ENCODE measurements at places on chromosomes 7 and 10.

GRCh38 chr10:129023082-129023481, 444.0 kb upstream of the MGMT start:
- DNase-seq, result peak; percentile 75

DNA sequence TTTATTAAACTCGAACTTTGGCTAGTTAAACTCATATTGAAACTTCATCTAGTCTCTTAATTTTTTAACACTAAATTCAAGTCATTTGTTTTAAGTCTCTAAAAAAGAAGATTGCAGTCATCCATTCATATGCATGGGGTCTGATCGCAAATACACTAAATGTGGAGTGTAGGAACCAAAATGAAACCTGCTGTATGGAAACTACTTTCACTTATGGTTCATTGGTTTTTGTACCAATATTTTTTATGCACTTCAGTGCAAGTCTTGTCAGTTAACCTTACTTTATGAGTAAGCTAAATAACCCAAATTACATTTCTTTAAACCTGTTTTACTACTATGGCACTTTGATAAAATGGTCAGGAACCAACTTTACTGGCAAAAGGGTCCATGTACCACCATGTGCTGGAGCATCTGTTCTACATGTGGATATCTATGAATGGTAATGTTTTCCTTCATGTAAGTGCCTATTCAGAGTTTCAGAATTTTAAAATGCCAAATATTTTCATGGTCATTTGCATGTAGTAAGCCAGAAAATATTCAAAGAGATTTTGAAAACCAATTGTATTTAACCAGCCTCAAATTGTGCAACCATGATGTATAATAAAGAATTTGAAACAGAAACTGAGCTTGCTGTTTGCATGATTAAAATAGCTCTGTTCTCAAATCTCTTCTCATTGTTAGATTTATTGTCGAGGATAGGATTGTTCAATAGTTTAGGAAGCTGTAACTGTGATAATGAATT, 7.6 kb upstream of the SUPV3L1 start:
- DNase-seq, result no peak

GRCh38 chr7:50304129-50304910, at the start of gene IKZF1:
IKZF1 (plus strand) TSS chr7:50304716; CDS start chr7:50319062, 14,346 bp downstream.
- DNase-seq, result peak; percentile 57

GRCh38 chr10:88114368-88114767, 250.9 kb downstream of the PTEN start:
- peak; percentile 64 for DNase-seq

DNA sequence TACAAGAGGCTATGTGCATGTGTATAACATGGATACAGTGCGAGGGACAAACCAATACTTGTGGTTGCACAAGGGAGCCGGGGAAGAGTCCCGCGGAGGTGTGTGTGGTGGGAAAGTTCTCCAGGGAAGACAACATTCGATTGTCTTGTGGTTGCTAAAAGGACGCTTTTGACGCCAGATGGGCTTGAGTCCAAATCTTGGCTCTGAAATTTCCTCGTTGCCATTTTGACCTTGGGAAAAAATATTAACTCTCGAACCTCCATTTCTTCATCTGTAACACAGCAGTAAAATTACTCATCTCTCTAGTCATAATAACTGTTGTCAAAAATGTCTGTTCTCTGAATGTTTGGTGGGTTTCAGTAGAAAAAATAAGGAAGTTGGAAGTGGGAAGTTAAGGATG, 16.5 kb downstream of the PLXDC2 start:
- DNase-seq, result no peak

DNA sequence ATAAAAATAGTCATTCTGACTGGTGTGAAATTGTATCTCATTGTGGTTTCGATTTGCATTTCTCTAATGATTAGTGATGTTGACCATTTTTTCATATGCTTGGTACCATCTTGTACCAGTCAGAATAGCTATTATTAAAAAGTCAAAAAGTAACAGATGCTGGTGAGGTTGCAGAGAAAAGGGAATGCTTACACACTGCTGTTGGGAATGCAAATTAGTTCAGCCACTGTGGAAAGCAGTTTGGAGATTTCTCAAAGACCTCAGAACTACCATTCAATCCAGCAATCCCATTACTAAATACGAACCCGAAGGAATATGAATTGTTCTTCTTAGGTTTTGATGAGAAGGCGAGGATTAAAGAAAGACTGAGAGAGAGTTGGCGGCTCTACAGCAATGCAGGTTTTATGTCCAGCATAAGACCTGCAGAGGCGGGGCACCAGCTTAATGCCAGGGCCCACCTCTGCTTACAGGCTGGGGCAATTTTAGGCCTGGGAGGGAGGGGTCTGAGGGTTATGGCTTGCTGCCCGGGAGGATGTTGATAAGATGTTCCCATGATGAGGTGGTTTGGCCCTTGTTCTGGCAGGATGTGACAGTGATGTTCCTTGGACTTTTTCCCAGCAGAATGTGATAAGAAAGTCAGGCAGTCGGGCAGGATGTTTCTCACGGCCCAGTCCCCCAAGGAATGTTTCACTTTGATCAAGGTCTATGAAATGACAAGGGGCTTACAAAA, 74.4 kb downstream of the MEST start:
- DNase-seq, result peak; percentile 90

GRCh38 chr7:104955276-104955675, 58.7 kb upstream of the KMT2E start:
- DNase-seq, result no peak

- DNase-seq, result no peak
Measured at GRCh38 chr10:8417631-8418030, 363.1 kb downstream of the GATA3 start.

- DNase-seq, result no peak
Measured at GRCh38 chr7:93997868-93998267, 6.3 kb downstream of the BET1 start.

GRCh38 chr7:80070391-80070790, 64.2 kb upstream of the GNAI1 start:
- DNase-seq, result no peak

DNA sequence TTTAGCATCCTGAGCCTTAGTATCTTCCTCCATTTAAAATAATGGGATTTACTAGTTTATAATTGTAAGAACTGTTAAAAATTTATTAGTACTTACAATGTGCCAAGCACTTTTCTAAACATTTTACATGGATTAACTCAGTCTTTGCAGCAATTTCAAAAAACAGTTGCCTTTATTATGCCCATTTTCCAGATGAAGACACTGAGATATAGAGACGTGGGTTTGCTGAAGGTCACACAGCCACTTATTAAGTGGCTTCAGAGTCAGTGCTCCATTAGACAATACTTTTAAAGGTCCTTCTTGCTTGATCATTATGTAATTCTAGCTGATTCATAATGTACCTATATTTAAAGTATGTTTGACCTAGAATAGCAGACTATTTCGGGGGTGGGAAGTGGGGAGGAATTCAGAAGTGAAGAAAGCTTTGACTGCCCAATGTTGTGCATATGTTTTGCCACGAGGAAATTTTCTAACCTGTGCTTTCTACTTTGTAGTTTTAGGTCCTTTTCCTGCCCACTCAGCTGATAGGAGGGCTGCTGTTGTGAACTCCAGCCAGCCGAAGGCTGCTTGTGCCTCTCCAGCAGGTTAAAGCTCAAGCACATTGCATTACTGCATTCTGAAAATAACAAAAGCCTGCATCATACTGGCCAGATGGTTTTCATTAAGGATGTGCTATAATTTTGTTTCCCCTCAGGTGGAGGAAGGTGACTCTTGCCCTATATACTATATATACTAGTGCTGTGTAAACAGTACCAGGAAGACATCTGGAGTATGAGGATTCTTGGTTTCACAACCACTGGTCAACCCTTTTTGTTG, 4.3 kb downstream of the PLEKHA8 start:
- DNase-seq, result peak; percentile 13

GRCh38 chr7:24979470-24979862, 512 bp downstream of the OSBPL3 start:
- peak; percentile 41 for DNase-seq

DNA sequence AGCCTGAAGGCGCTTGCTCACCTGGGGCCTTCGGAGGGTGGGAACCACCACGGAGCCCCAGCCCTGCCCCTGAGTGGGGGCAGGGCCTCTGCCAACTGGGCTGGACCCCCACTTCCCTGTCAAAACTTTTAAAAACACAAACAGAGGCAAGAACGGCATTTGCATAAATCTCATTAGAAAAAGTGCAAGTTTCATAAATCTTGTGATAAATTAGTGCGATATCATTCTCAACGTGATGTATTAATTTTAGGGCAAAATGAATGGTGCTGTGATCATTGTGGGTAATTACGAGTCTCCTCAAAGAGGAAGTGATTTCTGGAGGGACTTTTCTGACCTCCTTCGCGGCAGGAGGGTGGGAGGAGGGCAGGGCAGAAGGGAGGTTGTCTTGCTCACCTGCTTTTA, 98.3 kb downstream of the CDH23 start:
- DNase-seq, result no peak

DNA sequence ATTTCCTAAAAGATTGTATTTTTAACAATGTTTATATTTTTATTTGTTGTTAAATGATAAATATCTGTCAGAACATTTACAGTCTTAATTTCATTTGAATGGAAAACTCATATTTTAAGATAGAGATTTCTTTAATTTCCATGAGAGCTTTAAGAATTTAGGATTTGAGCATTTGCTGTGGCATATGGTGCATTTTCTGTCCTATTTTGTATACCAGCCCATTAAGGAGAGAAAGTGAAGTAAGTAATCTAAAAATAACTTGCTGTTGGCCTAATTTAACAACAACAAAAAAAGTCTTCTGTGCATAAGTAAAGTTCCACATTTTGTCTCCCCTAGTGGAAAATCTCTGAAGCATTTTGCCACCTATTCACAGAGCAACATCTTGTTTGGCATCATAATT, 190.9 kb upstream of the PPP1R3A start:
- no peak for DNase-seq

GRCh38 chr7:388961-389701, 99.2 kb downstream of the FOXL3 start:
- no peak for DNase-seq

DNA sequence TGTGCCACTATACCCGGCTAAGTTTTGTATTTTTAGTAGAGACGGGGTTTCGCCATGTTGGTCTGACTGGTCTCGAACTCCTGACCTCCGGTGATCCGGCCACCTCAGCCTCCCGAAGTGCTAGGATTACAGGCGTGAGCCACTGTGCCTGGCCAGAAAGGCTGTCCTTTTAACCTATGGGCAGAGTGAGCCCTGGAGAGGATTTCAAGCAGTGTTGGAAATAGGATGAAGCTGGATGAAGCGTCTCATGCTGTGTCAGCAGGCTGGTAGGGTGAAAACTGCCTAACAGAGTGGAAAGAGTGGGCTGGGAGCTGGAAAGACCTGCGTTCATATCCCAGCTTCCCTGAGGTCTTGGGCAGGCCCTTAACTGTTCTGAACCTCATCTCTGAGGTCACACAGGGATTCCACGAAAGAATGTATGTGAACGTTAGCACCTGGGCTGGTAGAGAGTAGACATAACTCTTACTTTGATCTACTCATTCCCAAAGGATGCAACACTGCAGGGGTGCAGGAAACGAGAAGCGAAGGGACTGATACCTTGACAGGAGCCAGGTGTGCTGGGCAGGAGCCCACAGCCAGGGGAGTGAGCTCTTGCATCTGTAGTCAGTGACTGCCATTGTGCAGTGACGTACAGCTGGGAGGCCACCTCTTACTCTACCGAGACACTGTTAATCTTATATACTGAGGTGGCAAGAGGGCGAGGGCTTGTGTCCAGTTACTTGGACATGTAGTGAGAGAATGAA, 34.1 kb downstream of the WBP1L start:
- peak; percentile 57 for DNase-seq

GRCh38 chr7:146542101-146542500, 425.5 kb downstream of the CNTNAP2 start:
- no peak for DNase-seq

- DNase-seq, result peak; percentile 58
Measured at GRCh38 chr7:132270517-132270916, 305.8 kb downstream of the PLXNA4 start.

DNA sequence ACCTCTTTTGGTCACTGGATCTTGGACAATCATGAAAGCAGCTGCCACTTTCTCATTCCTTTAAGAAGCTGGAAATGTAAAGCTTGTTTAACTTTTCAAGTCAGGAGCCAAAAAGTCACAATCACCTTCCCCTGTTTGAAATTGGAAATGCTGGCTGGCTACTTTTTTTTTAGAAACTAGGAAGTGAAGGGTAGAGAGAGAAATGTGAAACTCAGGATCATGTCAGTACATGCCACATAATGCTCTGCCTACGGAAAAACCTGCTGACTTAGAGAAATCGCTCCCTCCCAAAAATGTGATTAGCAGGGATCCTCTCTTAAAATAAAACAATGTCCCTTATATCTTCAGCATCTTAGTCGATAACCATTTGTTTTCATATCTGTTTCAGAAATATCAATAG, 188.4 kb upstream of the C7orf33 start:
- DNase-seq, result peak; percentile 43

GRCh38 chr10:112585126-112585525, 138.1 kb downstream of the VTI1A start:
- no peak for DNase-seq

DNA sequence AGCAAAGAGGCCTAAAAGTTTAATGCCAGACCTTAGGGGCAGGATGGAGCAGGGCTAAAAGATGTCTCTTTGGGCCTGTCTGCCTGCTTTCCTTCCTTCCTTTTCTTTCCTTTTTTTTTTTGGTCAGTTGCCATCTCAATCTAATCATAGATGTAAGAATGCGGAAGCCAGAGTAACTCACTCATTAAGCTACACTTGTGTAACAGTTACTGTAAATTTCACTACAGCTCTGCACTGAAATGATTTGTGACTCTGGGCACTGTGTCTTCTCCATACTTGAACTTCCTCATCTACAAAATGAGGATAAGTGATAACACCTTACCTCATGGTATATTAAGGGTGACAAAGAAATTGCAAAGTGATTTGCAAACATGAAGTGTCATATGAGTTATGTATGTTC, 75.5 kb upstream of the AGK start:
- DNase-seq, result peak; percentile 33

DNA sequence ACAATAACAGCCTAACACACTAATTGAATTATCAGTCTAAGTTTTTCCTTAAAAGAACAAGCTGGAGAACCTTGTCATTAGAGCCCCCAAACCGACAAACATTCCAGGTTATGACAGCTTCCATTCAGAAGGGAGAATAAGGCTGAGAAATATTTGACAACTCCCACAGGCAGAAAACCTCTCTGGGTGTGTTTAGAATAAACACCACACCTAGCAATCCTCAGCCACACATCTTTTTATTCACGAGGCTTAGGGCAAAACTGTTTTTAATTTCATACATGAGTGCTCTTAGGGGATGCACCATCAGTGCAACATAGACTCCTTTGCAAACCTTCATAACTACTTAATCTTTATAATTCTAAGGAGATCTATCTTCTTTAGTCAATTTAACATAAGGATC, 24.2 kb downstream of the STN1 start:
- no peak for DNase-seq

DNA sequence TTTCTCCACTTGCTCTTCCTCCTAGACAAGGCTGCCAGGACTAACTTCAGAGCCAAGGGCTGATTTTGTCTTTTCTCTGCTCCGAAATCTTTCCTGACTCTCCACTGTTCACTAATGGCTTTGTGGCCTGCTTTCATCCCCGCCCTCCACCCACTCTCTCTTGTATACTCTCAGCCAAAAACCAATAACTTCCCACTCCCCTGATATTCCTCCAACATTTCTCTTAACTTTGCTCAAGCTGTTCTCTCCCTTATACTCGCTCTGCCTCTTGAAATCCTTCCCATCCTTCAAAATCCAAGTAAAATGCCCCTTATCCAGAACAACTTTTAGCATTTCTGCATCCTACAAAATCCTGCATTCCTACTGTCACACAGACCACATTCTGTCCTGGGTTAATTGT, 214.8 kb downstream of the PHTF2 start:
- no peak for DNase-seq
